ENCODE measurements at places on chromosomes 5 and 9.
A peak's percentile ranks its signal among the peaks of the same experiment; 100 is the strongest.

GRCh38 chr9:130199605-130200004 lies 27.4 kb downstream of the NCS1 start:
- no peak for DNase-seq

DNA sequence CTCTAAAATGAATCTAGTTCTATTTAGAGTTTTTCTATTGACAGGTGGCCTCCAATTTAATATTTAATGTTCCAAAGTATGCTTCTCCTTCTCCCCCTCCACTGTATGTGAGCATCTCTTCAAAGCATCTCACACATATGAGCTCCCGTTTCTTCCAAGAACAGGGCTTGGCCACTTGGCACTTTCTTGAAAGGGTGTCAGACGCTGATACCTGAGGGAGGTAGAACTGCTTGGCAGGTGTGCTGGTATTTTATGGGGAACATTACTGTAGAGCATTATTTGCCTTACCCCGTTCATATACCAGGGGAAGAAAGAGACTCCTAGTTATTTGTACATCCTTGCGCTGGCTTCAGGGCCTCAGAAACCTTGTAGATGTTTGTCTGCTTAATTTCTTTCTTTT lies 1.9 kb downstream of the RCL1 start:
- DNase-seq: no peak

DNA sequence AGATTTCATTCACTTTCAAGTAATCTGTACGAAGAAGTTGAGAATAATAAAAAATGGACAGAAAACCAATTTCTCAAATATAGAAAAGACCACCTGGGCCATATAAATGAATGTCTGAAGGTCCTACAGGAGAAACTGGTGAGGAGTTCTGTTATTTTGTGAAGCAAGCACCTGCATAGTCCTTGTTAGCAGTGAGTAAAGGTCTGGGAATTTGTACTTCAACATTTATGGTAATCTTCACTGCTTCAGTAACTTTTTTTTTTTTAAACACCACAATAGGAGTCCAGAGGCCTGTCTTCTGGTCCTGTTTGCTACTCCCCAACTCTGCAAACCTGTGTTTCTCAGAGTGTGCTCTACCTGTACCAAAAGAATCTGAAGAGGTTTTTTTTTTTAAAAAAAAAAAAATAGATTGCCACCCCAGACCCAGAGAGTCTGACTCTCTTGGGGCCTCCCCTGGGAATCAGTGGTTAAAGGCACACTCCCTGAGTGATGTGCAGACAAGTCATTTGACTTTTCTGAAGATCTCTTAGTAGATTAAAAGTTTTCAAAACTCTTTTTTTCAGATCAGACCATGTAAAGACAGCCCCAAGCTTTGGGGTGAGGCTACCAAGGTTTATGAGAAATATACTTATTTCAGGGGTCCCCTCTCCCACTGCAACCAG lies 55.5 kb downstream of the FAM81B start:
- no peak for DNase-seq

DNA sequence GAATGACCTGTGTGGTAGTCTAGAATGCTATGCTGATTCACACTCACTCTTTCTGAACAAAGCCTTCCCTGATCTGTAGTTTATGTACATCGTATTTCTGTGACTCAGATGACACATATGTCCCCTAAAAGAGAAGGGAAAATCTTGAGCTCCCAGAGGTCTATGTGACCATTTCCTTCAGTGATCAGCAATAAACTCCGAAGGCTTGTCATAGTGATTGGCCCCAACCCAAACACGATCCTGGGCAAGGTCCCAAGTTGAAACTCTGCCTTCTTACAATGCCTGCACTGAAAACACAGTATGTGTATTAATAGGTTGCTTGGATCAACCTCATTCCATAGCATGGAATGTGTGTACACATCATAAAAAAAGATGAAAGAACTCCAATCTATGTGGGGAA lies 685.8 kb downstream of the MAT2B start:
- no peak for DNase-seq

DNA sequence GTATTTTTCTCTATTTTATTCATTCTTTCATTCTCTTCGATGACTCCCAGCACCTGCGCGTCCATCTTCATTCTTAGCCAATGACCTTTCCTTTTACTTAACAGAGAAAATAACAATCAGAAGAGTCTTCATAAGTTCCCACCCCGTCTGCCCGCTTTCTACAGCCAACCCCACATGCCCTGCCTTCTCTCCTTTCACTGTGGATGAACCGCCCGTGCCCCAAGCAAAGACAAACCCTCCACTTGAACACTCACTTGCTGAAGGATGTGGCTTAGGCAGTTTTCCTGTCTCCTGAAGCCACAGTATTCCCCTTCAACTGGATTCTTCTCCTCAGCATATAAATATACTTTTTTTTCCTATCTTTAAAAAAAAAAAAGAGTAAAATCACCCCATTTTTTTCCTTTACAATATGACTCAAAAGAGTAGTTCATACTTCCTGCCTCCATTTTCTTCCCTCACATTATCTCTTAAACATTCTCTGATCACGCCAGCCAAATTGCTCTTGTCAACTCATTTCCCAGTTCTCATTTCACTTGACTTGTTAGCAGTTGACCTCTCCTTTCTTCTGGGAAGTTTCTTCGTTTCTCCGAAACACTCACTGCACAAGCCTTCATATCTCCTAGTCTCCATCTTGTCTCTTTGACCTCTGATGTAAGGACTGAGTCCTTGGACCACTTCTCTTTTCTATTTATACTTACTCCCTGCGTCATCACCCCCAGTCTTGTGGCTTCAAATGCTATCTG lies 11.1 kb downstream of the NIPSNAP3B start:
- DNase-seq: no peak

DNA sequence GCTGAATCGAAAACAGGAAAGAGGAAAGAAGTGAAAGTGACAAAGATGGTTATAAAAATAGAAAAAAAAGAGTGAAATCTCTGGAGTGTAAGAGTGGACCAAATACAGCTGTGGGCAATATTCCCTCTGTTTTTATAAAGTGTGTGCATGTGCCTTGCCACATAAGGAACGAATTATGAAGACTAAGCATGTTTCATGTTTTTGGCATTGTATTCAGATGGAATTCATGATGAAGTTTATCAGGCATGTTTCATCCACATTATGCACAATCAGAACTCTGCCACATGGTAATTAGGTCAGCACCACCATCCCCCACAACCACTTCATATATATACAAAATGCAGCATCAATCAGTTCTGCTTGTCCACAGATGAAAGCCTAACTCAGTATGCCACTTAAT lies 348.0 kb downstream of the ZNF608 start:
- no peak for DNase-seq

- DNase-seq: peak; percentile 36
Measured at GRCh38 chr9:2570615-2571479, 50.7 kb upstream of the VLDLR start.

- DNase-seq: no peak
Measured at GRCh38 chr5:143056792-143057579, 286.8 kb downstream of the ARHGAP26 start.

DNA sequence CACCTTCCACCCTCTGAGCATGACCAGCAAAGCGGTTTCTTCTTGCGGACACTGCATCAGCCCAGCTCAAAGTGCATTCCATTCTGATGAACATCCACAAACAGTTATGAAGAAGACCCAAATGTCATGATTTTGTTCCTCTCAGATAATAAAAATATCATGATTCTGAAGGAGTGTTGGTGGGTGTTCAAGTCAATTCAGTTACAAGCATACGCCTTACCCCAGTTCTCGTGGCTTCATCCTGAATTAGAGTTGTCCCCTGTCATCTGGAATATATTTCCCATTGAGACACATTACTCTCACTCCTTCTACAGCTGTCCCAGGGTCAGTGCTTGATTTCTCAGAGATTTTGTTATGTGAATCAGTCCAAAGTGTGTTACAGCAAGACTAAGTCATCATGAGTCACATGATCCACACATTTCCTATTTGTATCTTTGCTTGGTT lies 325.4 kb downstream of the RFX3 start:
- DNase-seq: no peak

DNA sequence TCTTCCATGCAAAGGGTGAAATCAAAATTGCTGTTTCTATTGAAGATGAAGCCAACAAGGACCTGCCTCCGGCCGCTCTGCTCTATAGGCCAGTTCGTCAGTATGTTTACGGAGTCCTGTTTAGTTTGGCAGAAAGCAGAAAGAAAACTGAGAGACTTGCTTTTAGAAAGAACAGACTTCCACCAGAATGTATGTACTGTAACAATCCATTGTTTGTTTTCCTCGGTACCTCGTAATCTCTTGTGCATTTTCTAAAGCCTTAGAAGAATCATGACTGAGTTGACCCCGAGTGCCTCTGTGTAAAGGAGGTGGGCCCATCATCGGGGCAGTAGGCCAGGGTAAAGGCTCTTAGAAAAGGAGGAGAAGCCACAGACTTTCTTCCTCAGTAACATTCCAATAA lies 44.2 kb upstream of the PHF2 start:
- no peak for DNase-seq

- peak; percentile 53 for DNase-seq
Measured at GRCh38 chr5:13957032-13957645, 12.7 kb upstream of the DNAH5 start.

DNA sequence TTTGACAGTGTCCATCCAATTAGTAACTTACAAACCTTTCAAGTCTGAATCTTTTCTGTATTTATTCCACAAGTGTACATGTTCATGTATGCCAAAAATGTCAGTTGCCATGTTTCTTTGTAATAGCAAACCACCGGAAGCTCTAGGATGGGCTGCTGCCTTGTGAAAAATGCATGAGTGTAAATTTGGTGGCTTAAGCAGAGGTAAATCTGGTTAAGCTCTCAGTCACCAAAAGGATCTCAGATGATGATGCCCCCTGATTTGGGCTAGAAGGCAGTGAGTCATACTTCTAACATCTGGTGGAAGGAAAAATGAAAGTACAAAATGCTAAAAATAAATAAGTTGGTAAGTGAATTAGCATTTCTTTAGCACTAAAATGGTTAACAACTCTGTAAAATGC lies 567.5 kb downstream of the ELAVL2 start:
- no peak for DNase-seq

- no peak for DNase-seq
Measured at GRCh38 chr5:69498384-69498783, 5.8 kb downstream of the OCLN start.

DNA sequence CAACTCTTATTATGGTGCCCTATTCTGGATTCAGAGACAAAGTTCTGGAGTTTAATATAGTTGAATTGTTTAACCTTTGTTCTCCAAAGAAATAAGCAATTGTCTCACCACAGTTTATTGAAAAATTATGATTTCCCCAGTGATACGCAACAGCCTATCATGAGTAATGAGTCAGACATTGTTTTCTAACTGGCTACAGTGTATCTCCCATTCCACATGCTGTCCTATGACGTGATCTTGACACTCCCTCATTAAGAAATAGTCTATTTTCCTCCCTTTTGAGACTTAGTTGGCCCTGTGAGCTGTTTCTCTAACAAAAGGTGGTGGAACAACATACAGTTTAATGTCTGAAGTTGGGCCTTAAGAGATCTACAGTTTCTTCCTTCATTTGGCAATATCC lies 1290.6 kb upstream of the CDH6 start:
- no peak for DNase-seq

GRCh38 chr5:75536147-75536546 lies 24.5 kb downstream of the POLK start:
- no peak for DNase-seq

DNA sequence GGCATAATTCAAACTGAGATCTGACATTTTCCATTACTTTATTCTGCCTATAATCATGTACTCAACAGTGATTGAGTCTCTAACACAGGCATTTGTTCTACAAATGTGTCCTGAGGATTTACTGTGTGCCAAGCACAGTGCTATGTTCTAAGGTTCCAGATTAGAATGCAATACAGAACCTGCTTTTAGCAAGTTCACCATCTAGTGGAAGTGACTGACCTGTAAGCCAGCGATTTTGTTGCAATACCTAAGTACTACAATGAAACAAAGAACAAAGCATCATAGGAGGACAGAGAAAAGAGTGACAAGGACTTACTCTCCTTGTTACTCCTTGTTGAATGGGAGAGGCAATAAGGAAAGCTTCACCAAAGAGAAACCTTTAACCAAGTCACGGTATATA lies 348.1 kb downstream of the ELAVL2 start:
- DNase-seq: no peak

DNA sequence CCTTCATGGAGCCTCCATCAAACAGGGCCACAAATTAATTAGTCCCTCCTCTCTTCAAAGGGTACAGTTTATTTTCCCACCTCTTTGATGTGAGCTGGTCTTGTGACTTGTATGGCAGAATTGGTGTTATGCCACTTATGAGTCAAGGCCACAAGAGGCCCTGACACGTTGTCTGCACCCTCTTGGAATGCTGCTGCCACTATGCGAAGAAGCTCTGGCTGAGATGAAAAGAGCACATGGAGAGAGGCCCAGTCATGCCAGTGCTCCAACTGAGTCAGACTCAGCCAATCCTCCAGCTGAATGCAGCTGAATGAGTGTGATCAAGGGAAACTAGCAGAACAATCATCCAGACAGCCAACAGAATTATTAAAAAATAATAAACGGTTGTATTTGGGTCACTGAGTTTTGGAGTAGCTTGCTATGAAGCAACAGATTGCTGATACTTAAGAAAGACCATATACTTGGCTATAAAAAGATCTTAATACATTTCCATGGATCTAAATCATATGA lies 128.3 kb downstream of the MARCHF11 start:
- DNase-seq: no peak

- DNase-seq: no peak
Measured at GRCh38 chr9:35726931-35727330, 5.1 kb downstream of the TLN1 start.

DNA sequence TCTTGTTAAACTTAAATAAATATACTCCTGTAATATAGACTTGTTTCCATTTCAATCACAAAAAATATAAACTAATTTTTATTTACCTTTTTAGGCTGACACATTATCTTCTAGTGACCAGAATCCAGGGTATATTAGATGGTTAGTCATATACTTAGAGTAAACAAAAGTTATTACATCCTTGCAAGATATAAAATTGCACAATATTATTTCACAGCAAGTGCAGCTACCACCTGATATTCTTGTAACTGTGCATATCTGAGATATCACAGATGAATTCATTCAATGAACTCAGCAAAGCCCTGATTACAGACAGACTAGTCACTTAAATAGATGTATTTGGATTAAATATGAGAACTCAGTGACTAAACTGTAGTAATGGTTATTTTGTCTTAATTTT lies 25.6 kb upstream of the ARRDC3 start:
- no peak for DNase-seq

GRCh38 chr9:78026416-78026815 lies 5.2 kb downstream of the GNAQ start:
- DNase-seq: no peak

- no peak for DNase-seq
Measured at GRCh38 chr9:129891569-129891968, 56.3 kb downstream of the USP20 start.

GRCh38 chr9:133139246-133140173 lies 18.5 kb upstream of the RALGDS start:
- DNase-seq: no peak

DNA sequence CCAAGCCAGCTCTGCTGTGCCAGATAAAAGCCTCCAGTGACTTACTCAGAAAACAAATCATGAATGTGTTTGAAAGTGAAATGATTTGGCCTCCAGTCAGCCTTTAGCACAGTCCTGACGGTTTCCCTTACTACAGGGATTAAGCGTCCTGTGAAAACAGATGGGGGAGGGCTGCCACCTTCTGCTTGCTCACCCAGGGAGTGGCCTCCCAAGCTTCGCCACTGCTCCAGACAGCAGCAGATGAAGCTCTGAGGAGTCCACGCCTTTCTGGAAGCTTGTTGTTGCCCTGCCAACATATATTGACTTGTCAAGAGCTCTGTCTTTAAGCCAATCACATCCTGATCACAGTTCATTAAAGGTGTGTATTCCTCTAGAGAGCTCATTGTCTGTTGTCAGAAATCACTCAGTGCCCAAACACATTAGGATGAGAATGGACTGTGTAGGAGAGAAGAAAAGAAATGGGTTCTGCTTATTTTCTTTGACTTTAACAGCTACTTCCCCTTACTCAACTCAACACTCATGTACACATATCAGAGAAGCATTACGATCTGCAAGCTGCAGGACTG lies 4.9 kb upstream of the FYB1 start:
- DNase-seq: no peak

Measured in NCI-H1092 (cell line).